ENCODE measurements at places on chromosomes 3 and 15.

DNA sequence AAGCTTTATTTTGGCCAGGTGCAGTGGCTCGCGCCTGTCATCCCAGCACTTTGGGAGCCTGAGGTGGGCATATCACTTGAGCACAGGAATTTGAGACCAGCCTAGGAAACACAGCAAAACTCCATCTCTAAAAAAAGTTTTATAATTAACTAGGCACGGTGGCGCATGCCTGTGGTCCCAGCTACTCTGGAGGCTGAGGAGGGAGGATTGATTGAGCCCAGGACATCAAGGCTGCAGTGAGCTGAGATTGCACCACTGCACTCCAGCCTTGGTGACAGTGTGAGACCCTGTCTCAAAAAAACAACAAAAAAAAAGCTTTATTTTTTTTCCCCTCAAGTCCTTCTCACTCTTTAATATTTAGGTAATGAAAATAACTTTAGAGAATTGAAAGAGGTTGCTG lies 100.8 kb upstream of the CMC1 start:
- DNase-seq = no peak

DNA sequence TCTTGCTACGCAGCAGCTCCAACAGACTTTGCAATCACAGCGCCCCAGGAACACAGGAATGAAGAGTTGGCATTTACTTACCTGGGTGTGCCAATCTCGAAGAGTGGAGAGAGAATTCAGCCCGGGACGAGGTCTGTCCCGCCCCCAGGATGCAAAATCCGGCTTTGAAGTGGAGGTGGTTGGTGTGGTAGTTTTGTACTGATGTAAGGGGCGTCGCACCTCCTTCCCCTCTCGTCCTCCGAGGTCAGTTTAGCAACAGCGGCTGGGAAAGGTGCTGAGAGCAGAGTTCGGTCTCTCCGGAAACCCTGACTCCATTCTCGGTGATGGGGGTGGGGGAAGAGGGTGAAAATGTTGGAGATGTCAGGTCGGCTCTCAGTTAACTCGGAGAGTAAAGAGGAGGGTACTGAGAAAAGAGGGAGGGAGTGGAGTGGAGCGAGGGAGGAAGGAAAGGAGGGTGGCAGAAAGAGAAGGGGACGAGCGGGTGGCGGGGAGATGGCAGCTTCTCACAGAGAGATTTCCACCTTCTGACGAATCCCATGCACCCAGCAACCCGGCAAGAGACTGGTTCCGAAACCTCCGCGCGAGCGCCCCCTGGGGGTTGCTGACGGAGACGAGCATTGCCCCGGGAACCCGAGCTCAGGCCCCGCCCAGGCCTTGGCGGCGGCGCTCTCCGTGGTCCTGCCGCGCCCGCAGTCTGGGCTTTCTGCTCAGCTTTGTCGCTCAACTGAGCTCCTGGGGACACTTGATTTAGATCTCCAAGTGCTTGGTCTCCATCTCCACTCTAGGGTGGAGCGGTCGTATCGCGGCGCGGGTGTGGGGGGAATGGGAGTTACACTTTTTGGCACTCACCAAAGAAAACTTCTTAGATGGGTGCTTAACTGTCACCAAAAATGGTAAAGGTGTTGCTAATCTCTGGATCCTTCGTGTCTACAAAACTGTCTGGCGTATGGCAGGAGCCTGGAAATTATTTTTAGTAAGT lies at the start of gene CPNE4:
TSS of gene CPNE4 (minus strand) at position 529 of the 979 bp plus-strand sequence.
- DNase-seq = no peak

- DNase-seq = no peak
Observed at GRCh38 chr3:173826901-173827609, 429.5 kb downstream of the NLGN1 start.

- no peak for DNase-seq
Observed at GRCh38 chr3:186669378-186670084, 3.7 kb downstream of the HRG start.

GRCh38 chr3:122563717-122564025 lies 429 bp downstream of the PARP9 start:
- DNase-seq = no peak

DNA sequence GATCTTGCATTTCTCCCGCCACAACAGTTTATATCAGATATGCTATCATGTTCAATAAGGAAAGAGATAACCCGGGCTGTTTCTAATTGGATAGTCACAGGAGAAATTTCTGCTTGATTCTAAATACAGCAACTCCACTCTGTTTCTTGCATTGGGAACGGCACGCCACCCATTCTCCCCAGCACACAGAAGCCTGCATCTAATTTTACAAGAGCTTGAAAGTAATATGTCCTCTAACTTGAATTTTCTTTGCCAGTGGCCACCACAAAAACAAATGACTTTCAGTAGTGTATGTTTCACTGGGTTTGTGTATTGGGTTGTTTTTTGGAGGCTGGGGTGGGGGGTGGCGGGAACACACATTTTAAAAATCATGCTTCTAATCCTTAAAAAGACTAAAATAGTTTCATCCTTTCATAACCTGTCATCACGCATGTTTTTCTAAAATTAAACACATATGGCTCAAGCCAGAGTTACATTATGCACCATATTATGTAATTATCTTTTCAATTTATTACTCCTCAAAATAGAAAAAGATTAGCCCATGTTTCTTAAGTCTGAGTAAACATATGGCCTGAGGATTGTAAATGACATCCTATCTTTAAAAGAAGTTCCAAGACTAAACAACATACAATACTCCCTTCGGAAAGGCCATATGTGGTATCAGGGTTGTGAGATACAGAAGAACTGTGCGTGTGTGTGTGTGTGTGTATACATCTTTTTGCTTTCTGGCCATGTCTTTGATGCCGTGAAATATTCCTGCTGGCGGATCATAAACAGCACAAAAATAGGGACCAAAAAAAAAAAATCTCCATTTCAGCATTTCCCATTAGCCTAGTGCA lies 176.3 kb downstream of the FOXP1 start:
- DNase-seq = no peak

DNA sequence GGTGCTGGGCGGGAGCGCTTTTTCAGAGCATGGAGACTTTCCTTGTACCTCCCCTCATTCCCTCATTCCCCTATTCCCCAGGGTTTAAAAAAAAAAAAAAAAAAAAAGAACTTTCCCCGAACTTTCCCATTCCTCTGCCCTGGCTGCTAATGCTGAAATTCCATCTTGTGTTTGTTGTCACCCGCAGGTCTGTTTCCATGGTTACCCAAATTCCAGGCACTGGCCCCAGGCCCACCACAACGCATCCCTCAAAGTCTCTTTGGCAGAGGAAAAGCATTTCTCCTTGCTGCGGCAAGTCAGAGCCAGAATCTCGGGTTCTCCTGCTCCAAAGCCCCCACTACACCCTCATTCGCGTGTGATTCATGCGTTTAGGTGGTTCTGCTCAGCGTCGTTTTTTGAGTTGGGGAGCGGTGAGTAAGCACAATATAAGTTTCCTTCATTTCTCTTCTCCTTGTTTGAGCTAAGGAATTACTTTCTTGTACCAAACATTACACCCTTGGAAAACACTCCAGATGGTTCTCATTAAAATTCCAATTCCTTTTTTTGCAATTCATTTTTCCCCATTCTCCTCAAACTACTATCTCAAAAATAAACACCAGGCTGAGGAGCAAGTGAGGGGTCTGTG lies 21.6 kb downstream of the ANAPC13 start:
- DNase-seq = no peak

DNA sequence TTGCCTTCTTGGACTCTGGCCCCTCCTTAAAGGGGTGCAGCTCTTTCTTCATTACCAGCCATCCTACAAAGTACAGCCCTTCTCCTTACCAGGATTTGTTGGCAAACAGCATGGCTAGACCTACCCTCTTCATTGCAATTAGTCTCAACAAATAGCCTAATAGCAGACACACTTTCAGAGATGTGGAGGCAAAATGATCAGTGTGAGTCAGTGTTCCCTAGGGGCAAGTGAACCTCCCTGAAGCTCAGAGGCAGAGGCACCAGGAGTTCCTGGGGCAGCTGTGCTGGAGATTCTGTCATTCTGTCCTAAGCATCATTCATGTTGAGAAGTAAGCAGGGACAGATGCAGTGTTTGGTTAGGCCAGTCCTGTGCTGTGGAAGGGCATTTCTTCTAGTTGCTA lies 14.6 kb upstream of the MECOM start:
- DNase-seq = no peak

DNA sequence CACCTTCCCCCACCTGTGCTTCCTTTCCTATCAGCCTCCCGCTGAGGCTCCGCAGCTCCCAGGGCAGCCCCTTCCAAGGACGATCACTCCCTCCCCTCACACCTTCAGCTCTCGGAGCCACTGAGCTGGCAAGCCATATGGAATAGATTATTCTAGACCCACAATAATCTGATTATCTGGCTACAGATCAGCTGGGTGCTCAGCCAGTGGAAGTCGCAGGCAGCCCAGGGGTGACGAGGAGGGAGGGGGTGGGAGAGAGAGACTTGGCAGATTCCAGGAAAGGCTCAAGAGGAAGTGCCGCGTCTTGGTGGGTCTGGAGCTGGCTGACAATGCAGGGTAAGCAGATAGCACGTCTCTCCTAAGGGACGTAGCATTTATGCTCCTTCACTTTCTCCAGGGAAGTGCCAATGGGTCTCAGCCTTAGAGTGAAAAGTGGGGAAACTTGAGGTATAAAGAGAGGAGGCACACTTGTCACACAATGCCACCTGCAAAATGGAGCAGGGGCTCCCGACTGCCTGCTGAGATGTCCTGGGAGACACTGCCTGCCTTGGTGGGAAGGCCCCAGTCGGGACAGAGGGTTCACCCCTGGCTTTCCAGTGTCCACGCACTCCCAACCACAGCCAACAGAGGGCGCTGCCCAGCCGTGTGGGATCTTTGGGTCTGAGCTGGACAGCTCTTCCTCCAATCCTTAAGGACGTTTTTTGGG lies 9.4 kb upstream of the MESP1 start:
- DNase-seq = peak; percentile 23

DNA sequence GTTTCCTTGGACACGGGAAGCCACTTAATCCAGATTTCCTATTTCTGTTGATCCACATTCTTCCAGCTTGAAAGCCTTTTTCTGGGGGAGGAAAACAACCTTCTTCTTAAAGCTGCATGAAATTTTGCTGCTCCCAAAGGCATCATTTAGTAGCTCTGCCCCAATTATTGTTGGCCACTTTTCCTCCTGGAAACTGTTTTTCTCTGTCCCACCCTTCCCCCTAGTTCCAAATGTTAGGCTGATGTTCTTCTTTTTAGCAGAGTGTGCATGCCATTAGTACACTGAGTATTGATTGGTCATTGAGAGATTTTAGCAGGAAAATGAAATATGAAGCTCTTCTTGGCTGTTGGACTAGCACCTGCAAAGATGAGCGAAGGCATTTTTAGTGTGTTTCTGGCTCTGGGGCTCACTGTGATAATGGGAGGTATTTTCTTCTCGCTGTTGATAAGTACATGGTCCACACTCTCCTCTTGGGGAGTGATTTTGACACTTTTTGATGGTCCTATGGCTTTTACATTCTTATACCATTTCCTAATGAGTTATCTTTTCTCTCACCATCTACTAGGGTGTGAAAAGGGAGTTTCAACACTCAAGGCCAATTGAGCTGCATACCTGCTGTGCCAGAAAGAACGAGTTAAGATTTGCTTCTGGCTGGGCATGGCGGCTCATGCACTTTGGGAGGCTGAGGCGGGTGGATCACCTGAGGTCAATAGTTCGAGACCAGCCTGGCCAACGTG lies 200.5 kb downstream of the PTPRG start:
- no peak for DNase-seq

- no peak for DNase-seq
Observed at GRCh38 chr15:73935547-73935946, 9.3 kb downstream of the LOXL1 start.

DNA sequence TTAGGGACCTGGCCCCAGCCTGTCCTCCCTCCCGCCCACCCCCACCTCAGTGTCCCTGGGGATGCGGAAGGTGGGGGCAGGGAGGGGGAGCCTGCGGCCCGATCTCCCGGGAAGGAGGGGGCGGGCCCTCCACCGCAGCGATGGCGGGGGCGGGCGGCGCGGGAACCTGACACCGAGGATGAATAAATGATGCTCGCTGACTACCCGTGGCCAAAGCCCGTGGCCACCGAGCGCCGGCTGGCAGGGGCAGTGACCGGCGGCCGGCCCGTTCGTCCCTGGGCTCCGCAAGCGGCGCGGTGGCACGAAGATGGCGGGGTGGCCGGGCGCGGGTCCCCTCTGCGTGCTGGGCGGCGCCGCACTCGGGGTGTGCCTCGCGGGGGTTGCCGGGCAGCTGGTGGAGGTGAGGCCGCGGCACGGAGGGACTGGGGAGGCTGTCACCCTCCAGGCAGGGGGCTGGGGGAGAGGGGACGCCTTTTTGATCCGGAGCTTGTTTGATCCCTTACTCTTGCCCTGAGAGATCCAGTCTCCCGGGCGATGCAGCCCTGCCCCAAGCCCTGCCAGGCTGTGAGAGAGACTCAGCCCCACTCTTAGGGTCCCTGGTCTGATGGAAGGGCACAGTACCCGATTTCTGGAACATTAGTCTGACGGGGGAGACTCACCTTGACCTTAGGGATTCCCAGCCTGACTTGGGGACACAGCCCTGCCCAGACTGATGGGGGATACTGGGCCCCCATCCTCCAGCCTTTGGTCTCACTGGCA lies at the start of gene TMIE:
TSS of gene TMIE (plus strand) at position 212 of the 759 bp plus-strand sequence. CDS start at position 308, 96 bp downstream.
- no peak for DNase-seq

DNA sequence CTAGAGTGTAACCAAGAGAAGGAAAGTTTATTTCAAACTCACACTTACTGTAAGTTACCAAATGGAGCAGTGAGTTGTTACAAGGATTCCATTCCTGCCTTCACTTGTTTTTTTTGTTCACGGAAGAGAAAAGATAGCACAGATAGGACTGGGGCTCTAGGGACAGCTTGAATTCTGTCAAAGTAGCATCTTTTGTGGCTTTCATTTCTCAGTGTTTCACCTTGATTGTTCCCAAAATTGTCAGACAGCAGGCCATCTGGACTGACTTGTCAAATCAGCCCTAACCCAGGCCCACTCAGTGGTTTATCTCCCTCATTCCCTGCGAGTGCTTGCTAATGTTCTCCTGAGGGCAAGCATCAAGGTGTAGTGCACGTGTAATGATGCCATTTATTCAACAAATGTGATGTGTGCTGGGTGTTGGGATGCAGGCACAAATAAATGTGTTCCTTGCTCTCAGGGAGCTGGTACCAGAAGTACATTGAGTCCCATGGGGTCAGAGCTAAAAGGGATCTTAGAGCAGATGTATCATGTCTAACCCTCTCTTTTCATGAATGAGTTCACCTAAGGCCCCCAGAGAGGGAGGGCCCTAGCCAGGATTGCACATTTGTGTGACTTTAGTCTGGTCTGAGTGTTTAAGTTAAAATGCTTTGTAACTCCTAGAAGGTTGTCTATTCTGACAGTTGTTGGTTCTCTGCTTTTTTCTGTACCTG lies 49.1 kb downstream of the PDHB start:
- no peak for DNase-seq

- DNase-seq = no peak
Observed at GRCh38 chr3:188360364-188360881, 206.5 kb downstream of the LPP start.

- DNase-seq = no peak
Observed at GRCh38 chr15:94234300-94234699, 2.9 kb downstream of the MCTP2 start.
